ENCODE measurements at places on chromosomes 12 and 14.

- no peak for DNase-seq
These were observed 65.8 kb downstream of the PAH start for GRCh38 chr12:102851246-102851645.

DNA sequence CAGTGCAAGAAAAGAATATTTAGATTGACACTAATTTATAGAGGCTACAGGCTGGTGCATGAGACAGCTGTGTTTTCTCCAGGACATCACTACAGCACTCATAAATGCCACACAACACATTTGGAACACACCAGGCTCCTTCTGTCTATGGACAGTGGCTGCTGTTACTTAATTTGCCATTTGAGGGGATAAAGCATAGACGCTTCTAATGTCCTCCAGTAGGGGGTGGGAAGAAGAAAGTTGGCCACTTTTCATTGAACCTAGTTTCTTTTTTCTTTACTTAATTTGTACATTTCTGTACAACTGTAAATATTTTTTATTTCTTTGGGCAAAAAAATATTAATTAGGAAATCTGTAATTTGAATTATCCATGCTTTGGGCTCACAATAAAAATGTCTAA lies 12.4 kb upstream of the RTN1 start:
- no peak for DNase-seq

GRCh38 chr12:95269892-95270291 lies 52.3 kb downstream of the VEZT start:
- DNase-seq = no peak

DNA sequence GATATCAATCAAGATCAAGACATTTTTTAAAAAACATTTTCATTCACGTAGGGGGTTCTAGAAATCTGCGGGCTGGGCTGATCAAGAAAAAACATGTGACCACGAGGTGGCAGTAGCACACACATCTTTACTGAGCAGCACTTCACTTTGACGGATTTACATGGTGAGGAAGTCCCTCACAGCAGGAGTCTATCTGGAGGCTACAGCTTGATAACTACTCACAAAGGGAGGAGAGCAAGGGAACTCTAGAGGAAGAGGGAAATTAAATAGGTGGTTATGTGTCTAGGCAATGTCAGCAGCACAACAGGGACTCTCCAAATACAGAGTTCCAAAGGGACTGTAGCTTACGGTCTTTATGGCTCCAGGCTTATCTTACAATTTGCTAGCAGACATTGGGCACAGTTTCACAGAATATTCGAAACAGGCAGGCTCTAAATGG lies 248.1 kb downstream of the DPY19L2 start:
- DNase-seq = no peak

DNA sequence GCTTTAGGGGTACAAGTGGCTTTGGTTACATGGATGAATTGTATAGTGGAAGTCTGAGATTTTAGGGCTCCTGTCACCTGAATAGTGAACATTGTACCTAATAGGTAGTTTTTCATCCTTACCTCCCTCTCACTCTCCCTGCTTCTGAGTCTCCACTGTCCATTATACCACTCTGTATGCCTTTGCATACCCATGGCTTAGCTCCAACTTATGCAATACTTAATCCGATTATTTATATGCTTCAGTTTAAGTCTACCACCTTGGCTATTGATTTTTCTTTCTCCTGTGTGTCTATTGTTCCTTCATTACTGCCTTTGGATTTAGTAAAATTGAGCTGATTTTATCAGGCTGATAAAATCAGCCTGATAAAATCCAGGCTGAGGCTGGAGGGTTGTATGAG lies 30.5 kb upstream of the C12orf71 start:
- no peak for DNase-seq

GRCh38 chr12:54565986-54566544 lies 16.7 kb downstream of the PDE1B start:
- DNase-seq = no peak

DNA sequence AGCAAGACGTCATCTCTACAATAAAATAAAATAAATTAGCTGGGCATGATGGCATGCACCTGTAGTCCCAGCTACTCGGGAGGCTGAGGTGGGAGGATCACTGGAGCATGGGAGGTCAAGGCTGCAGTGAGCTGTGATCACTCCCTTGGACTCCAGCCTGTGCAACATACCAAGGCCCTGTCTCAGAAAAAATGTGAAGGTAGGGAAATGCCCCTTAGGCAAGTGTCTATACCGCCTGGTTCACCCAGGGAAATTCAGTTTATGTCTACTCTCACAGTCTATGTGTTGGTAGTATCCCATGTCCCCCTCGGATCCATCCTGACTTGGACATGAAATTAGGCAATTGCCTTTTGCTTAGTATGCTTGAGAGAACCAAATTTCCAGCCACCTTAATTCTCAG lies 88.4 kb upstream of the TMEM132C start:
- no peak for DNase-seq

DNA sequence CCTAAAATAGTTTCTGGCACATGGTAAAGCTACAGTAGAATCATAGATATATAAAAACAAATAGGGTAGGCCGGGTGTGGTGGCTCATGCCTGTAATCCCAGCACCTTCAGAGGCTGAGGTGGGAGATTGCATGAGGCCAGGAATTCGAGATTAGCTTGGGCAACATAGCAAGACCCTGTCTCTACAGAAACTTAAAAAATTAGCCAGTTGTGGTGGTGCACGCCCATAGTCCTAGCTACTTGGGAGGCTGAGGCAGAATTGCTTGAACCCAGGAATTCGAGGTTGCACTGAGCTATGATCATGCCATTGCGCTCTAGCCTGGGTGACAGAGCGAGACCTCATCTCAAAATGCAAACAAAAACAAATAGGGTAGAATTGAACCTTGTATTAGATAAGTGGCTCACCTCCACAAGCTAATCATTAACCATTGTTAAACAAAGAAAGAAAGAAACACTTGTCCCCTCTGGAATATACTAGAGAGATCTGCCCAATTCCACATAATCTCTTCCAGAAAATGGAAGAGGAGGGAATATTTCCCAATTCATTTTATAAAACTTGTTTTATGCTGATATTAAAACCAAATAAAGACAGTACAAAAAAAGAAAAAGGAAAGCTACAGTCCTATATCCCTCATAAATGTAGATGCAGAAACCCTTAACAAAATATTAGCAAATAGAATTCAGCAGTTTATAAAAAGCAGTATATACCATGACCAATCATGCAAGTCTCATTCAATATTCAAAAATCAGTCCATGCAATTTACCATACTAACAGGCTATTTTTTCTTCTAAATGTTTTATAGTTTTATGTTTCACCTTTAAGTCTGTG lies 22.7 kb upstream of the DHRS2 start:
- DNase-seq = no peak

DNA sequence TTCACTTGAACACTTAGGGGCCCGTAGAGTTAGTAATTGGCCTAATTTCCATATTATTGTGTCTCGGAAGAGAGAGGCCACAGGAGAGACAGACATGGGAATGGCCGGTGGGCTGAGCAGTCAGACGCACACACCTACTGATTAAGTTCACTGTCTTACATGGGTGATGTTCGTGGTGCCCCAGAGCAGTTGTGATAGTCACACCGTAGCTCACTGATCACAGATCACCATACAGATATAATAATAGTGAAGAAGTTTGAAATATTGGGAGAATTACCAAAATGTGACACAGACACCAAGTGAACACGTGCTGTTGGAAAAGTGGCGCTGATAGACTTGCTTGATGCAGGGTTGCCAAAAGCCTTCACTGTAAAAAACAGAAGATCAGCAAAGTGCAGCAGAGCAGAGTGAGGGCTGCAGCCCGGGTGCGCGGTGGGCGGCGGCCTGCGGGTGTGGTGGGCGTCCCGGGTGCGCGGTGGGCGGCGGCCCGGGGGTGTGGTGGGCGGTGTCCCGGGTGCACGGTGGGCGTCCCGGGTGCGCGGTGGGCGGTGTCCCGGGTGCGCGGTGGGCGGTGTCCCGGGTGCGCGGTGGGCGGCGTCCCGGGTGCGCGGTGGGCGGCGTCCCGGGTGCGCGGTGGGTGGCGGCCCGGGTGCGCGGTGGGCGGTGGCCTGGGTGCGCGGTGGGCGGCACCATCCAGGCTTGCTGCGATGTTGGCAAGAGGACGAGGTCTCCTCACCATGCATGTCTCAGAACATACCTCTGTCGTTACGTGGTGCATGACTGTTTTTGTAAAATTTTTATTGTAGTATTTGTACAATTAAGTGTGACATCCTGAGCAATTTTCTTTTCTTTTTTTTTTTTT lies 34.3 kb upstream of the TEX22 start:
- DNase-seq = peak; percentile 23

- DNase-seq = no peak
These were observed 8.3 kb downstream of the FICD start for GRCh38 chr12:108523365-108523764.

DNA sequence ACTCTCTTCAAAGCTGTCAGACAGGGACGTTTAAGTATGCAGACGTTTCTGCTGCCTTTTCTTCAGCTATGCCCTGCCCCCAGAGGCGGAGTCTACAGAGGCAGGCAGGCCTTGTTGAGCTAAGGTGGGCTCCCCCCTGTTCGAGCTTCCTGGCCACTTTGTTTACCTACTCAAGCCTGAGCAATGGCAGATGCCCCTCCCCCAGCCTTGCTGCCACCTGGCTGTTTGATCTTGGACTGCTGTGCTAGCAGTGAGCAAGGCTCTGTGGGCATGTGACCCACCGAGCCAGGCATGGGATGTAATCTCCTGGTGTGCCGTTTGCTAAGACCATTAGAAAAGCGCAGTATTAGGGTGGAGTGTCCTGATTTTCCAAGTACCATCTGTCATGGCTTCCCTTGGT lies 900.4 kb upstream of the MDGA2 start:
- DNase-seq = no peak

- DNase-seq = no peak
These were observed 46.1 kb upstream of the SYT1 start for GRCh38 chr12:78818487-78818886.

Measured in stimulated activated CD8-positive, alpha-beta memory T cell treated with anti-CD3 and anti-CD28 coated beads, Interleukin-2, amount 100 ng/mL, for 1 hour (primary cell).